ENCODE measurements at places on chromosomes 2 and 18.

GRCh38 chr2:120677696-120678247, 57.9 kb upstream of the GLI2 start:
- no peak for DNase-seq

DNA sequence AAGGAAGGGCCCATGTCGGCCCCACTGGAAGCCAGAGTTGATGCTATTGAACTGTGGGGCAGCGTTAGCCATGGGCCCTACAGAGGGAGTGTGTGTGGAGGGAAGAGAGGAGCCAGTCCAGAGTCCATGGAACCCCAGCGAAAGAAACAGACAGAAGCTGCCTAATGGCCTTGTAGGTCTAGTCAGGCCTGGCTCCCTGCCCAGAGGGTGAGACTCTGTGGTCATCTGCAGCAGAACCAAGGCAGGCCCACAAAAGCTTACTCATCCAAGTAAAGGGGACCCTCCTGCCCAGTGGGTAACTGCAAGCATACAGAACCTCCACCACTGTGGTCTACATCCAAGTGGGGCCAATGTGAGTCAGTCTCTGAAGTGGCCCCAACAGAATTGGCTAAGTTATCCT, 439.8 kb downstream of the TGIF1 start:
- no peak for DNase-seq

DNA sequence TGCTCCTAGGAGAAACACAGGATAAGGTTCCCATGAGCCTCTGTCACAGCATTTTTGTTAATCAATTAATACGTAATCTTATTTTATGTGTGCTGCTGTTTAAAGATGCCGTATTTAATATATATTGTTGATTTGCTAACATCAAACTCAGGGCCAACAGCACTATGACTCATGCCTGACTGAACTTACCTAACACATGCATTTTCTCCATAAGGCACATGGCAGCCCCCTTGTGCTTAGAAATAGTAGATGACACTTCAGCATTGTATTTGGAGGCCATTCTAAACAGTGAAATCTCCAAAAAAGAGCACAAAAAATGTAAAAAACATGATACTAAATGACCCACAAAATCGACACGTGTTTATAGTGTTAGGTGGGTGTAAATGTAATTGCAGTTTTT, 314.8 kb downstream of the MYCN start:
- DNase-seq: no peak

DNA sequence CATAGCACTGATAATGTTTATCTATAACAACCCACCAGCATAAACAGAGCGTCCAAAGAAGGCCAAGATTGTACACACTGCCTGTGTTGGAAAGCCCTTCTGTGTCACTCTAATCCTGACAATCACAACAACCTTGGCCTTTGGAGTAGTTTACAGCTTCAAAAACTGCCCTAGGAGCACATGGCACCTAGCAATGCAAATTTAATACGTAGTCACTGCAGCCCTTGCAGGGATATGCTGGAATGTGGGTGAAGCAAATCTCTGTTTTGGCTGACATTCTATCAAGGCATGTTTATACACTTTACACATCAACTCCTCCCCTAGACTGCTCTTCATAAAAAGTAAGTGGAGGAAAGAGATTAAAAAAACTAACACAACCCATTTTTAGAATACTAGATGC, 66.8 kb downstream of the GRB14 start:
- DNase-seq: no peak

DNA sequence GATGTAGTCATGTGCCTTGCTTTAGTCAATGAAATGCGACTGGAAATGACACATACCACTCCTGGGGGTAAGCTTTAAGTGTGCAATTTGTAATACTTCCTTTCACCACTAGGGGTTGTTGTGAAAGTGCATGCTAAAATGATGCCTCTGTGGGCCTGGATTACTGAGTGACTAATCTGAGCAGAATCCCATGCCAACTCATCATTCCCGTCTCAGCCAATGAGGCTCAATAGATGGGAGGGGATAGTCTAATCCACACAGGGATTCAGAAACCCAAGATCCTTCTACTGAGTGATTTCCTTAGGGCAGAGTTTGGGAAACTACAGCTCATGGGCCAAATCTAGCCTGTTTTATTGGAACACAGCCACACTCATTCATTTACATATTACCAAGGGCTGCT, 54.0 kb downstream of the HRH4 start:
- DNase-seq: no peak

DNA sequence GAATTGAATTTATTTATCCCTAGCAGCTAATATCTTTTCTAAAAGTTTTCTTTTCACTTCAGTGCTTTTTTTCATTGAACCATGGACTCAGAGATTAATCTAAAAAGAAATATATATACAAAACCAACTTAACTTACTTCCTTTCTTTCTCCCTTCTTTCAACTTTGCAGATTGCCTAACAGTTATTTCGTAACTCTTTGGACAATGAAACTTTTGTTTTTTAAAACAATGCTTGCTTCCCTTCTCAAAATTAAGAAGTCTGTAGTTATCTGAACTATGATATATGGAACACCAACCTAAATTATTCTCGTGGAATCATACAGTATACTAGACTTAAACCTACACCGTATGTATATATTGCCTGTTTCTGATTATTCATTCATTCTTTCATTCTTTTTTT, 62.9 kb downstream of the MIB1 start:
- no peak for DNase-seq

DNA sequence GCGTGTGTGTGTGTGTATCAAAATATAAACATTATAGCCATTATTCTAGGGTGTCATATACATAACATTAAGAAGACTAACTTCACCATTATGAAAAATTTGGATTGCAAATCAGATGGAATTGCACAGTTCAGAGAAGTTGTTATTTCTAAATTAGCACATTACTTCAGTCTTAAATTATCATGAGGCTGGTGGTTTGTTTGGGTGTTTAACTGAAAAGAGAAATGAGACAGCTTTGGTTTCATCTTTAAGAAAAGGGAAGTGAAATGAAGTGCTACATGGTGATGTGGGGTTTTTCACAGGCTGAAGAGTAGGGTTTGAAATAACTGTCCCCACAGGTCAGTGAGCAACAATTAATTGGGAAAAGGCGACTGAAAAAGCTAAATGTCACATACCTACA, 161.2 kb upstream of the XIRP2 start:
- no peak for DNase-seq

DNA sequence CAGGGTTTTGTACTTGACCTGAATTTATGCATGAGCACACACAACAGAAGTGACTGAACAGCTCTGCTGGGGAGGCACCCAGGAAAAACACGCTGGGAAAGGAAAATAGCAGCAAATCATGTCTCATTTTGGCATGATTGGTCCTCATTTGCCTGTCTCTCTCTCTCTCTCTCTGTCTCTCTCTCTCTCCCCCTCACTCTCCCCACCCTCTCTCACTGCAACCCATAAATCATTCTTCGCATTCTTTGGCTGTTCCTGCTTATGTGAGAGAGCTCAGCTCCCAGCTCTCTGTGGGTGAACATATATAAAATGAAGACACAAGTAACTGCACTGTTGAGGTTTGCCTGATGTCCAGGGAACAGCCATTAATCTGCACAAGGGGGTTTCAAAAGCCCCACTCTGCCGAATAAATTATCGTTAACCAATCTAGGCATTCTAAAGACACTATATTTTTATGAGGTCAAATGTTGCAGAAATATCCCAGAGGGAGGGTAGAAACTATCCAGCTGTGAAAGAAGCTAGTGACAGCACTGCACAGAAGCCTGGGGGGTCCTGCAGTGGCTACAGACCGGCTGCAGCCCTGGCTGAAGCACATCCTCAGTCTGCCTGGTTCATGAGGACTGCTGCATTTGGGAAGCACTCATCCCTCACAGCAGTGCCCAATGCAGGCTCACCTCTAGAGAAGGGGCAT, 260.3 kb downstream of the AFF3 start:
- DNase-seq: no peak

DNA sequence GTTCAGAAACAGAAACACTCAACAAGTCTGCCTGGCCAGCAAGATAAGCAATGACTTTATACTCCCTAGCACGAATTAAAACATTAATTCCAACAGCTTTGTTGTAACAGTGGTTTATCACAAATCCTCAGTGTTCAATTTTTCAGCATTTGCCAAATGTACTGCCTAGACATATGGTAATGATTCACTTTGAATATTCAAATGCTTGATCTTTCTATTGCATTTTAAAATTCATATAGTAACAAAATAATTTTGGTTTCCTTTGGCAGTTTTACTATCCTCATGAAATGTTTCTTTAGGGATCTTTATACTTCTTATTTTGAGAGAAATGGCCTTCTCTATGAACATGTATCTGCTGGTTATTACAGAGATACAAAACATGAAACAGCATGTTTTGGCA, 851.8 kb upstream of the NXPH2 start:
- no peak for DNase-seq

DNA sequence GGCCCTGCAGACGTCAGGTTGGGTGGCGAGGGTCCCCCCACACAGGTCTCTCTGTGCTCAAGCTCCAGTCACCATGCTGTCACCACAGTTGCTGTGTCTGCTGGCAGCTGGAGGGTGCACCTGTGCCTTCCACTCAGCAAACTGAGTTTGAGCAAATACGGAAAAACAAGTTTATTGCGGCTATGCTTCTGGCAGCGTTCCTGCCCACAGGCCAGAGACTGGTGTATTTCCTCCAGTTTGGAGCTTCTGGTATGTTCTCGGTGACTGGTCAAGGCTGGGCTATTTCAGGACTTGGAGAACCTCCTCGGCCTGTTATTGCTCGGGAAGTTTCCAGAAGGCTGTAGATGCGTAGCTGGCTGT, 132.6 kb downstream of the SEPTIN10 start:
- DNase-seq: no peak

DNA sequence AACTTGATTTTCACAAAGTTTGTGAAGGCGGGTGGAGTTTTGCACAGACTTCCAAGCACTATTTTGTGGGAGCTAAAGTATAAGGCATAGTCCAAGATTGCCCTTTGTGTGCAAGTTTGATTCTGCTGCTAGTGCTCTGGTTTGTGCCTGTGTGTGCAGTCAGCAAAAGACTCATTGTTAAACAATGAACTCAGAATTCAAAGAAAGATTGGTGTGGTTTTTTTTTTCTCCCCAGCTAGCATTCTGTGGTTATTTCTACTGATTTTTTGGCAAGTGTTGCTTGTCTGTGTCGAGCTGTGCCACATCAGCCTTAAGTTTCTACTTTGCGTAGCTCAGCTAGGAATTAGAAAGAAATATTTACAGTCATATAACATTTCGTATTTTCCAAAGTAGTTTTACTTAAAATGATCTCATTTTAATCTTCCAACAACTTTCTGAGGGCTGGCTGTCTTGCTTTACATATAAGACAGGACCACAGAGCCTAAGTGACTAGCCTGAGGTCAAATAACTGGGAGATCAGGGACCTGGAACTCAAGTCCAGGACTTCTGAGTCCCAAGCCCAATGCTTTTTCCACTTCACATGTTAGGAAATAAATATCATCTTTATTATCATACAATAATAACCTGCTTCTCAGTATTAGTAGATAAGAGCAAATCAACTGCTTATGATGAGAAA, 69.8 kb downstream of the BABAM2 start:
- DNase-seq: no peak

GRCh38 chr2:12316476-12316875, 400.3 kb upstream of the TRIB2 start:
- no peak for DNase-seq

DNA sequence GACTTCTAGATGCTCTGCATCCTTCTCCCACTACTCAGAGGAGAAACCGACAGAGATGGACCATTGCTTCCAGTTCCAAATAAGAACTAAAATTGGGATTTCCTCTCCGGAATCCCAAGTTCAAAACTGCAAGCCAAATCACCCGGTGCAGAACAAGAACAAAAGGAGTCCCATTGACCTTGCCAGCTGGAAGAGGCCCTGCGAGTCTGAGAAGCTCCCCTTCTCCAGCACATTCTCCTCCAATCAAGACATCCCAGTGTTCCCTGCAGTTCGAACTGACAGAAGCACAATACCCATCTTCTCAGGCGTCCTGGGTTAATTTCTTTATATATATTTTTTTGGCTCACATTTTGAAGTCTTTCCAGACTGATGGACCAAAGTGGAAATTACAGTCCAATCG, 195.3 kb upstream of the MEIS1 start:
- DNase-seq: no peak

- no peak for DNase-seq
Measured at GRCh38 chr2:172377408-172377807, 50.0 kb upstream of the ITGA6 start.

DNA sequence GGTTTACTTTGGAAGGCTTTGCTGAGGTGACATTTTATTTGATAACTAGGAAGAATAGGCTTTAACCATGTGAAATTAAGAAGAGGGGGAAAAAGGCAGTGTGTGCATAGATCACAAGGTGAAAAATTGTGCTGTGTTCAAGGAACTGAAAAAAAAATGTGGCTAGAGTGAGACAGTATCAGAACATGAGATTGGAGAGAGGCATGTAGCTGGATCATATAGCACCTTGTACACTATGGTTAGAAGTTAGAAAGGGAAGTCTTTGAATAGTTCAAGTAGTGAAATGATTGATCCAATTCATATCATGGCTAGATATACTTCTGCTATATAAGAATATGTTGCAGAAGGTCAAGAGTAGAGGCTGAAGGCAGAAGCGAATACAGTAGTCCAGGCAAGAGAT, 12.3 kb upstream of the TNFRSF11A start:
- no peak for DNase-seq

- DNase-seq: no peak
Measured at GRCh38 chr2:220506466-220506865, 879.0 kb downstream of the SLC4A3 start.

DNA sequence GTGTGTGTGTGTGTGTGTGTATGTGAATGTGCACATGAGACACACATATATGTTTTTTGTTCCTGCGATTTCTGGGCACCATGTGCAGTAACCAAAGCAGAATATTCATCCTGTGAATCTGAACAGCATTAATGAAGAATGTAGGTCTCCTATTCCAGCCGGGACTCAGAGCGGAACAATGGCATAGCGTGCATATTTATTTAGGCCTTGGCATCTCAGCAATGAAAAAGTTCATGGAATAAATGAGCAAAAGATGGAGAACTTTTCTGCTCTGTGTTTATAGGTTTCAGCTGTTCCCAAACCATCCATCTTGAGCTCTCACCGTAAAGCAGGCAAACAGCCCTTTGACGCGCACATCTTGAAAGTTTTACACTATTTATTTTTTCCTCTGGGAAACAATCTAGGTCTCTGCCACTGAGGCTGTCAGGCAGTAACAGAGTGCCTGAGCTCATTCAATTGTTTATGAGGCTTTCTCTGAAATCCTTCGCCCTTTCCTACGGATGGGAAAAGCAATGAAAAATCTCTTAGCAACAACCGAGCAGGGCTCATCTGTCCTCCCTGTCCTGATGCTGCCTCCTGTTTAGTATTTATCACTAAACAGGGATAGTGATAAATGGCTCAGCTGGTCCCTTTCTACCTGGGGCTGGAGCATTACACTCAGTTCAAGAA, 146.2 kb upstream of the MSH6 start:
- no peak for DNase-seq

- no peak for DNase-seq
Measured at GRCh38 chr2:109427661-109428091, 186.1 kb downstream of the SEPTIN10 start.

GRCh38 chr2:3082705-3083104, 294.9 kb downstream of the EIPR1 start:
- no peak for DNase-seq

- DNase-seq: no peak
Measured at GRCh38 chr2:128599700-128600099, 281.0 kb upstream of the HS6ST1 start.
